Vagina (tissue), 2 donors: ENCODE measurements at places on chromosomes 16 and 17. TPM values are rescaled to one million over a fixed set of nuclear protein-coding genes. Genes with fewer than 3 reads are reported as not detected.

DNA sequence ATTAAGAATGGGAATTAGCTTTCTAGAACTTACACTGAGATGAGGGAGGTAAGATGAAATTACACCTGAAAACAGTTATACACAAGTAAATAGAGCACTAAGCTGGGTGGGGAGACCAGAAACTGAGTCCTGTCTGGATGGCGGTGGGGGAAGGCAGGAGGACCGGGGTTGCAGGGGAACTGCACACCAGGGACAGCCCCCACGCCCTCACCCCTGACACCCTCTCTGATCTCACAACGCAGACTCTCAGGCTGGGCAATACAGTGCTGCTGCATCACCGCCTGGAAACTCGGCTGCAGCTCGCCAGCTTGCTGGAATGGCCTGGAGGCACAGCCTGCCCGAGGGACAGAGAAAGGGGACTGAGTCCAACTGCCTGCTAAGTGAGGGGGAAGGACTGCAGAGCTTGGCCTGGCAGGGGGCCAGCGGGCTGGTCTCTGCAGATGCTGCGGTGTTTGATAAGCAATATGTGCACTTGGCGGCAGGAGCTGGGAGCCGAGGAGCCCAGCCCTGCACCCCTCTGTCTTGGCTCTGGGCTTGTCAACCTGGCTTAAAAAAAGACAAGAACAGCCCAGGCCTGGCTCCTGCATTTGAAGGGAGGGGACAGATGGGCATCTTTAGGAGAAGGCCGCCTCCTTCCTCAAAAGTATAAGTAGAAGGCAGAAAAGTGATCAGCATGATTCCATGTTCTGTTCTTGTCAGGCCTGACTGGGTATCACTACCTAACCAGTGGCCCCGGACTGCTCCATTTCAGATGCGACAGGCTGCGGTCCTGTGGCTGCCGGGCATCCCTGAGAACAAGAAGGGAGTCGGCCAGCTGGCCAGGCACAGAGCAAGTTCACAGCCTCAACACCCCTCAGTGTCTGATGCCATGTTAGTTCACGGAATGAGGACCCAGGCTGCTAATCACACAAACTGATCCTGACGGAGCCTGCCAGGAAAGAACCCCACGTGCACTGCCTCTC, 30.2 kb downstream of the SPHK1 start:
- H3K4me1 ChIP-seq: peaks cover 14% of the 10 kb centered on the region
- H3K36me3 ChIP-seq: no peaks in the 10 kb centered on the region
- no peak overlapping the region for H3K4me3 ChIP-seq

DNA sequence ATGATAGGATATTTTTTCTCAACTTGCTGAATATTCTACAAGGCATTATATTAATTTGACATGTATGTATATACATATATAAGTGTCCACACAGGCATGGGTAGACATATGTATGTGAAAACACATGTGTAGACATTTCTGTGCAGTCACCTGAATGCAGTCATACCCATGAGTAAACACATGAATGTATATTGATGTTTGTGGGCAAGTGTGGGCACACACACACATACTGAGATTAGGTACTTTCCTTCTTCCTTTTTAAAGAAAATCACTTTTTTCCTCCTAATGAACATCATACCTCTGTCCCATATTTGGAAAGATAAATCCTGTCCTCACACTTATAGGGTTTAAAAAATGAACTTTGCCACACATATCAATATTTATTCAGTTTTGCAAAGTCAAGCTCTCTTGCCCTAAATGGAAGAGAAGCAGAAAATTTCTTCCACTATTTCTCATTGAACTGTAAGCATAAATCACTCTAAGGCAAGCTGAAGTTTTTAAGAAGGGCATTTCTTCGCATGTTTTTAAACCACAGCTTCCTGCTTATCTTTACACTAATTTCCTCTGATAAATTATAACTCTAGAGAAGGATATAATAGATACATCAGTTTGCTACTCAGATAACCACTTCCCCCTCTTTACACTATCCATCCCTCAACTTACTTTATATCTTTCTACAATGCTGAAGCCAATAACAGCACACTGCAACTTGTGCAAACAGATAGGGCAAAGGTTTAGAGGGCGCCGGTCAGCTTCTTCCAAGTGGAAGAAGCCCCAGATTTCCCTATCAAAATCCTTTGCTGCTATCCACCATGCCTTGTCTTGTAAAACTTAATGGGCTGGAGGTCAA, 49.6 kb upstream of the LRRC37A3 start:
- H3K36me3 ChIP-seq: no peaks in the 10 kb centered on the region

DNA sequence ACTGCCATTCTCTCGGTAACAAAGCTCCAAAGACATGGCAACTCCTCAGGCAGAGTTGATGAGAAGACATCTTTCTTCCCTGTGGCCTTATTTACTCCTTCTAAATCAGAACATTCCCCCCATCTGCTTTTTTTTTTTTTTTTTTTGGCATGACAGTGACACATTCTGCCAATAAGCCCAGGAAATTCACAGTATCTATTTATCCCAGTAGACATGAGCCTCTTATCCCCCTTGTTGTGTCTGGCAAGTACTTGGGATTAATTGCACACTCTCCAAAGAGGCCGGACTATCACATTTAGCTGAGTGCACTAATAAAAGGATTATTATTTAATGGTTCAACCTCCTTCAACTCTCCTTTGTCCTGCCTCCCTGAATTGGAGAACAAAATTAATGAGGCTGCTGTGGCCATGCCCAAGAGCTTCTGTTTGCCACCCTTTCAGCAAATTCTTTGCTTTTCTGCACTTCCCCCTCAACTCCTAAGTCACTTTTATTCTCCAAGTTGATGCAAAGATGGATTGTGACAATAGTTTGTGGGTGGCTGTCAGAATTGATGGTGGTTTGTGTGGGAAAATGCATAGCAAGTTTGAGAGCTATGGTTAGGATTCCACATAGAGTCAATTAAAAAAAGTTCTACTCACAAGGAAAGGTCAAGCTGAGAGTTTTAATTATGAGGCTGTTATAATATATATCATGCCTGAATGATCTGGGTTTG, 47.2 kb downstream of the GPR139 start:
- no peaks in the 10 kb centered on the region for H3K4me1 ChIP-seq
- no peaks in the 10 kb centered on the region for H3K27me3 ChIP-seq
- no peak overlapping the region for H3K27ac ChIP-seq
- H3K36me3 ChIP-seq: no peaks in the 10 kb centered on the region

Gene SLC26A11
- total RNA-seq: 22.8 TPM

GRCh38 chr17:47621293-47622179, 28.2 kb upstream of the KPNB1 start:
- no peak for DNase-seq
- peak overlapping the region; percentile 47 for H3K27ac ChIP-seq
- no peaks in the 10 kb centered on the region for H3K27me3 ChIP-seq
- H3K4me1 ChIP-seq: peaks cover 16% of the 10 kb centered on the region

DNA sequence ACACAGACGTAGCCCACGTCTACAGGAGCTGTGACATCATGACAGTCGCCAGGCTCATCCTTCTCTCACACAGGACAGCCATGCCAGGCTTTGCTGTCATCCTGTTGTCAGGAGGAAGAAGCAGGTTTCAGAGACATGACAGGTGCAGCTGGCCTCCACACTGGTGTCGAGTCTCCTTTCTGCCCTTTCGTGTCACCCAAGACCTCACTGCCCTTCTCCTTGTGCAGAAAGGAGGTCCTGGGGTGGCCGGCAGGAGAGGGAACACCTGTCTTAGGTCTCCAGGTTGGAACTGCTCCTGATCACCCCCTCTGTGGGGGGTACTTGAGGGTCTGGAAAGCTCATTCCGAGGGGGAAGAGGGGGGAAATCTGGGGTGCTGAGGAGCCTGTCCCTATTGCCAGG, 41.6 kb upstream of the IRF8 start:
- H3K36me3 ChIP-seq: no peaks in the 10 kb centered on the region
- no peaks in the 10 kb centered on the region for H3K4me1 ChIP-seq
- no peak for DNase-seq
- no peaks in the 10 kb centered on the region for H3K27me3 ChIP-seq

Gene PRKCB
- 9.1 TPM for total RNA-seq

GRCh38 chr17:33964344-33964979, 290.6 kb upstream of the CCL2 start:
- H3K27ac ChIP-seq: no peak overlapping the region
- H3K27me3 ChIP-seq: no peaks in the 10 kb centered on the region
- H3K36me3 ChIP-seq: no peaks in the 10 kb centered on the region
- H3K4me3 ChIP-seq: no peak overlapping the region

Gene RTN4RL1
- 3.7 TPM for total RNA-seq

- H3K4me3 ChIP-seq: no peak overlapping the region
- H3K36me3 ChIP-seq: peaks cover 70% of the 10 kb centered on the region
- DNase-seq: no peak
- no peaks in the 10 kb centered on the region for H3K4me1 ChIP-seq
- no peaks in the 10 kb centered on the region for H3K27me3 ChIP-seq
Measured at GRCh38 chr16:3759736-3760135, 42.4 kb upstream of the TRAP1 start.

GRCh38 chr16:10239640-10240039, 57.4 kb upstream of the GRIN2A start:
- H3K36me3 ChIP-seq: no peaks in the 10 kb centered on the region
- H3K4me1 ChIP-seq: no peaks in the 10 kb centered on the region
- no peaks in the 10 kb centered on the region for H3K27me3 ChIP-seq
- H3K27ac ChIP-seq: no peak overlapping the region
- DNase-seq: no peak
- H3K4me3 ChIP-seq: no peak overlapping the region

Gene ADGRG3
- total RNA-seq: 10.3 TPM

GRCh38 chr16:51163894-51164566, 13.0 kb upstream of the SALL1 start:
- H3K27me3 ChIP-seq: no peaks in the 10 kb centered on the region
- no peak for DNase-seq
- H3K4me1 ChIP-seq: peaks cover 17% of the 10 kb centered on the region
- H3K4me3 ChIP-seq: no peak overlapping the region

- no peaks in the 10 kb centered on the region for H3K27me3 ChIP-seq
- peaks cover 7% of the 10 kb centered on the region for H3K36me3 ChIP-seq
- DNase-seq: no peak
- H3K4me1 ChIP-seq: peaks cover 23% of the 10 kb centered on the region
- no peak overlapping the region for H3K4me3 ChIP-seq
Measured at GRCh38 chr16:74982256-74982655, 2.7 kb downstream of the WDR59 start.

DNA sequence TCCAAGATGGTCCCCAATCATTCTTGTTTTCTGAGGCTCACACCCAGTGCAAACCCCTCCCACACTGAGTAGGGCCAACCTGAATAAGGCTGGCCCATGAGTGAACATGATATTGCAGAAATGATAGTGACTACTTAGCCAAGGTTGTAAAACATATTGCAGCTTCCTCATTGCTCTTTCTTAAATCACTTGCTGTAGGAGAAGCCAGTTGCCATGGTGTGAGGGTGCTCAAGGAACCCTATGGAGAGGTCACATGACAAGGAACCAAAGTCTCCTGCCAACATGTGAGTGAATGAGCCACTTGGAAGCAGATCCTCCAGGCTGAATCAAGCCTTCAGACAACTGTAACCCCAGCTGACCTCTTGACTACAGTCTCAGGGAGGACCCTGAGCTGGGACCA, 191.4 kb downstream of the RGS9 start:
- no peak for DNase-seq
- H3K36me3 ChIP-seq: no peaks in the 10 kb centered on the region
- no peak overlapping the region for H3K27ac ChIP-seq
